ENCODE measurements at places on chromosomes 6 and 20.

DNA sequence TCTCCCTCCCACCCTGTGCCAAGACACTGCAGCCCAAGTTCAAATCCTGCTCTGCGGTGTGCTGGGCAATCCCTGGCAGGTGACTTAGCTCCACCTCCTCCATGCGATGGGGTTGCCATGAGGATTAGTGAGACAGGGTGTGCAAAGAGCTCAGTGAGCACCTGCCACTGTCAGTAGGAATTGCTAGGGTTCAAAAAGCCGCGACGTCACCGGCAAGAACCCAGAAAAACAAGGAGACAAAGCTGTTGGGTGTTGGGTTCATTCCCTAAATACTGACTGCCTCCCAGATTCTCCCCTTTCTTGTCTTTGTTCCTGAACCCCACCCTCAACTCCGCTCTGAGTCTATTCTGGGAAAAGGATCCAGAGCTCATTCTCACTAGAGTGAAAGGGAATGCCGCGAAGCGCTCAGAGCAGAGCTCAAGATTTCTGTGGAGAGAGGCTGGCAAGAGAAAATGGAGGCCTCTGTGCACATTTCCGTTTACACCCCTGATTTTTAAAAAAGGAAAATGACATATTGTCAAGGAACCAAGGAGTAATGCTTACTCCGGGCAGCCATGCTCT lies 13.3 kb downstream of the PMEPA1 start:
- no peak overlapping the region for H3K27ac ChIP-seq
- H3K4me3 ChIP-seq: no peak overlapping the region
- H3K36me3 ChIP-seq: no peaks in the 10 kb centered on the region
- no peak for DNase-seq
- peaks cover 55% of the 10 kb centered on the region for H3K27me3 ChIP-seq

DNA sequence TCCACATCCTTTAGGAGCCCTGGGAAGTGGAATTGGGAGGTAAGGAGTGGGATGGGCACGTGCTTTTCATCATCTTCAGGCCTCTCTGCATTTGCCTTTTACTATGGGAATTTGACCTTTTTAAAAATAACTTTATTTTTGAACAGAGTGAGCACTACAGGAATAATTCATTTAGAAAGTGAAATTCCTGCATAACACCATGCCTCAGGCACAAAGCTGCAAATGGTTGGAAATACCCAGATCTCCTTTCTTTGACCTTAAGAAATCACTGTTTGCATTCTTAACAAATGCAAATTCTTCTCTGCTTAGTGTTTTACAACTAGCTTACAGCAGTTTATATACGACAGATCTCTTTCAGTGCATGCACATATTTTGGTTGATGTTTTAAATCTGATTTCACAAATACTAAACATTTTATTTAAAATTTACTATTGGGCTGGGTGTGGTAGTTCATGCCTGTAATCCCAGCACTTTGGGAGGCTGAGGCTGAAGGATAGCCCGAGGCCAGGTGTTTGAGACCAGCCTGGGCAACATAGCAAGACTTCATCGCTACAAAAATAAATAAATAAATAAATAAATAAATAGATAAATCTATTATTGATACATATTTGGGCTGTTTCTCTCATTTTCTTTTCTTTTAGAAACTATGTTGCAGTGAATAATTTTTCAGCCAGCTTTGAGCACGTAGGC lies 24.5 kb downstream of the CST8 start:
- no peaks in the 10 kb centered on the region for H3K36me3 ChIP-seq
- no peak overlapping the region for H3K4me3 ChIP-seq
- peaks cover 6% of the 10 kb centered on the region for H3K27me3 ChIP-seq
- no peak overlapping the region for H3K27ac ChIP-seq

- H3K27me3 ChIP-seq: no peaks in the 10 kb centered on the region
- no peak overlapping the region for H3K27ac ChIP-seq
- DNase-seq: no peak
- no peak overlapping the region for H3K4me3 ChIP-seq
- no peaks in the 10 kb centered on the region for H3K36me3 ChIP-seq
These were observed 107.0 kb downstream of the OLIG3 start for GRCh38 chr6:137387096-137387764.

GRCh38 chr6:158970640-158971275 lies 29.2 kb downstream of the RSPH3 start:
- H3K27ac ChIP-seq: no peak overlapping the region
- H3K27me3 ChIP-seq: no peaks in the 10 kb centered on the region

- peaks cover 54% of the 10 kb centered on the region for H3K27me3 ChIP-seq
- no peak for DNase-seq
- no peaks in the 10 kb centered on the region for H3K4me1 ChIP-seq
- no peak overlapping the region for H3K27ac ChIP-seq
- no peak overlapping the region for H3K4me3 ChIP-seq
These were observed 610 bp downstream of the PSORS1C1 start for GRCh38 chr6:31114970-31115849.

GRCh38 chr6:144467172-144467762 lies 182.1 kb downstream of the UTRN start:
- H3K27me3 ChIP-seq: no peaks in the 10 kb centered on the region
- peaks cover 68% of the 10 kb centered on the region for H3K36me3 ChIP-seq
- no peak overlapping the region for H3K4me3 ChIP-seq
- no peak for DNase-seq
- H3K27ac ChIP-seq: no peak overlapping the region

DNA sequence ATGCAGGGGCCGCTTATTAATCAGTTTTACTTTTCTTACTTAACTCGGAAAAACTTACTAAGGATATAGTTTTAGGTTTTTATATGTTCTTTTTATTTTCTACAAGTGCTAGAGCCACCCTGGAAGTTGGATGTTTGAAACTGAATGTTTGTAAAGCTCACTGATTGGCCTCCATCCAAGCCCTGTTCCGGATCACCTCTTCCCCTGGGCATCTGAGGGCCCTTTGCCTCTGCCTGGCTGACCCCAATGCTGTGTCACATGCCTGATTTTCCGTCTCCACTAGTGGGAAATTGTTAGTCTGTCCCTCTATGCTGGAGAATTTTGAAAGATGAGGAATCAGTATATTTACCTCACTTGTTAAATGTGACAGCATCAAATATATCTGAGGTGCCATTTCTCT lies 79.3 kb downstream of the SLC35F1 start:
- no peaks in the 10 kb centered on the region for H3K27me3 ChIP-seq
- H3K4me3 ChIP-seq: no peak overlapping the region
- H3K4me1 ChIP-seq: no peaks in the 10 kb centered on the region
- no peak for DNase-seq
- no peak overlapping the region for H3K27ac ChIP-seq
- no peaks in the 10 kb centered on the region for H3K36me3 ChIP-seq

DNA sequence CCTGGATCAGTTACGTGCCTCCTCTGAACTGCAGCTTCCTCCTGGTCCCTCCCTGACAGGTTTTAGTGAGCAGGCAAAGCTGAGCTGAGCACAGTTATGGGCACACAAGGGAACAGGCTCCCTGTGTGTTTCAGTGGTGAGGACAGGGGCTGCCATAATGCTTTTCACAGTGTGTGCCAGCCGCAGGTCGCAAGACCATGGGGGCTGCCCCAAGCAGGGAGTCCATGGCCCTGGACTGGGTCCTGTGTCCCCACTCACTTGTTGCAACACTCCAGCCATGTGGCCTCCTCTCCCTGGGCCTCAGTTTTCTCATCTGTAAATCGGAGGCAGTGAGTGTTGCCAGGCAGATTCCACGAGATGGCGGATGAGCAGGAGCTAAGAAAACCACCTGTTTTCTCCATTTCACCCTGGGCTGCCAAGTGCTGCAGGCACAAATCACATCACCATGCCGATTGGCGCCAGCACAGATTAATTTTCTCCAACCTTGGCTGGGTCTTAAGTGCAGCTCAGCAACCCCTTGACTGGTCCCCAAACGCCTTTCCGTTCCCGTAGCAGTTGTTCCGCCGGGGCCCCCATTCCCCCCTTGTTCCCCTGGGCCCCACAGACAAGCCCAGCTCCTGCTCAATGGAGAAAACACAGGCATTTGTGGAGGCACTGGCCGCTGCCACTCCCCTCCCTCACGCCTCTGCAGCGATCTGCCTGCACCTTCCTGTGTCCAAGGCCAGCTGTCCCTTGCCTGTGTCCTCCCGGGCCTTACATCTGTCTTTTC lies 57.1 kb upstream of the NNAT start:
- H3K4me1 ChIP-seq: no peaks in the 10 kb centered on the region
- H3K27me3 ChIP-seq: peaks cover 18% of the 10 kb centered on the region
- DNase-seq: no peak
- H3K4me3 ChIP-seq: no peak overlapping the region
- H3K36me3 ChIP-seq: no peaks in the 10 kb centered on the region

GRCh38 chr6:35448191-35448590 lies 3.9 kb upstream of the FANCE start:
- no peaks in the 10 kb centered on the region for H3K27me3 ChIP-seq
- H3K36me3 ChIP-seq: no peaks in the 10 kb centered on the region
- H3K4me1 ChIP-seq: peaks cover 20% of the 10 kb centered on the region
- H3K27ac ChIP-seq: no peak overlapping the region
- no peak overlapping the region for H3K4me3 ChIP-seq

- H3K4me1 ChIP-seq: no peaks in the 10 kb centered on the region
- H3K27ac ChIP-seq: no peak overlapping the region
- DNase-seq: no peak
- H3K4me3 ChIP-seq: no peak overlapping the region
- H3K27me3 ChIP-seq: peaks cover 11% of the 10 kb centered on the region
These were observed 20.8 kb downstream of the HLA-DPA1 start for GRCh38 chr6:33052627-33053026.

DNA sequence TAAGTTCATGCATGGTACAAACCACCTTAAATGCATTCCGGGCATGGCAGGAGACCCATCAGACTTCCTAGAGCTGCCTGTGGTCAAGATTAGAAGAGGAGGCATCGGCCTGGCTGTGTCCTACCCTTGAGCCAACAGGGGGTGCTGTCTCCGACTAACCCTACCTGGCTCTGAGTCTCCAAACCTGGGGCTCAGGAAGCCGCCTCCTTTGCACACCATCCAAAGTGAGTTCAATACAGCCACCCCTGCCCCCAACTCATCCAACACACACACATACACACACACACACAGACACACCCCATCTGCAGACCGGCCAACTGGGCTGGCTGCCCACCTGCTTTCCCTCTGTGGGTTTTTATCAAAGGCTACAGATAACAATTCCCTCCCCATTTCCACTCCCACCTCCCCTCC lies 77.0 kb downstream of the JPH2 start:
- no peak overlapping the region for H3K27ac ChIP-seq
- H3K36me3 ChIP-seq: no peaks in the 10 kb centered on the region
- H3K4me3 ChIP-seq: no peak overlapping the region
- H3K4me1 ChIP-seq: no peaks in the 10 kb centered on the region

DNA sequence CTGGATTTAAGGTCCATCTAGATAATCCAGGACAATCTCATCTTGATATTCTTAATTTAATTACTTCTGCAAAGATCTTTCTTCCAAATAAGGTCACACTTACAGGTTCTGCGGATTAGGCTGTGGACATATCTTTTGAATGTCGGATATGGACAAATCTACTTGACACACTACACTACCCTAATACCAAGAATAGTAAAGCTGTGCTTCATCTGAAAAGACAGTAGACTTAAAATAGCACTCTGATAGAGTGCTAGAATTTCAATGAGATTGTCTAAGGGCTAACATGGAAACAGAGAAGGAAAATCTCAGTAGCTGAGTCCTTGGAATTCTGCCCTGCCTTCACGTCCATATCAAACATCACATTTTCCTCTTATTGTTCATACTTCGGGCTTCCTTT lies 1238.0 kb downstream of the EPHA7 start:
- no peak overlapping the region for H3K4me3 ChIP-seq
- no peak overlapping the region for H3K27ac ChIP-seq
- H3K27me3 ChIP-seq: no peaks in the 10 kb centered on the region

DNA sequence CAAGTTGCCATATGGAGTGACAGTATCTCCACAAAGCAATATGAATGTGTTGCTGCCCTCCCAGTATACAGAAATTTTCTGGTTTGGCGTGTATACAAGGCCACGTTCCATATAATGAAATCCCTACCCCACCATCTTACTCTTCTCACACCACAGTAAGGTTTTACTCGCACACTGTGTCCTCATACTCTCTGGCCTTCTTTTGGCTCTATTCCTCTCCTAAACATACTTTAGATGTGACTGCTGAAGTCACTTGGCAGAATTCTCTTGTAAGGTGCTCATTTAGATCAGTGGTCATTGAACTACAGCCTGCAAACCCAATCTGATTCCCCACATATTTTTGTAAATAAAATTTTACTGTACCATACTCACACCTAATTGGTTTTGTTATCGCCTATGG lies 123.2 kb downstream of the RFPL4B start:
- no peaks in the 10 kb centered on the region for H3K27me3 ChIP-seq
- H3K4me3 ChIP-seq: no peak overlapping the region
- DNase-seq: no peak
- no peaks in the 10 kb centered on the region for H3K4me1 ChIP-seq
- H3K27ac ChIP-seq: no peak overlapping the region

DNA sequence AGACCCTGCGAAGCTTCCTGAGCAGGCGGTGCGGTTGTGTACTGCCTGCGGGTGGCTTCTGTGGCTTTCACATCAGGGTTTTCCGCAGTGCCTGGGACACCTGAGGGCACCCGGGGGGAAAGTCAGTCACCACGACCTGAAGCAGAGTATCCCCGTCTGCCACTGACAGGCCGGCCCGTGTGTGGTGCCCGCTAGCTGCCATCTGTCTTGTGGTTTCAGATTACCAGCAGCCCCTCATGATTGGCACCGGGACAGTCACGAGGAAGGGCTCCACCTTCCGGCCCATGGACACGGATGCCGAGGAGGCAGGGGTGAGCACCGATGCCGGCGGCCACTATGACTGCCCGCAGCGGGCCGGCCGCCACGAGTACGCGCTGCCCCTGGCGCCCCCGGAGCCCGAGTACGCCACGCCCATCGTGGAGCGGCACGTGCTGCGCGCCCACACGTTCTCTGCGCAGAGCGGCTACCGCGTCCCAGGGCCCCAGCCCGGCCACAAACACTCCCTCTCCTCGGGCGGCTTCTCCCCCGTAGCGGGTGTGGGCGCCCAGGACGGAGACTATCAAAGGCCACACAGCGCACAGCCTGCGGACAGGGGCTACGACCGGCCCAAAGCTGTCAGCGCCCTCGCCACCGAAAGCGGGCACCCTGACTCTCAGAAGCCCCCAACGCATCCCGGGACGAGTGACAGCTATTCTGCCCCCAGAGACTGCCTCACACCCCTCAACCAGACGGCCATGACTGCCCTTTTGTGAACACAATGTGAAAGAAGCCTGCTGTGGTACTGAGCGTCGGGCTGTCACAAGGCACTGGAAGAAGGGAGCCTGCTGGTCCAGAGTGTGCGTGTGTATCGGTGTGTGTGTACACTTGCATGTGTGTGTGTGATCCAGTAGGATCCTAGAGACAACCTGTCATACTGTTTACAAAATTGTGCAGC lies 54.4 kb downstream of the GOPC start:
- H3K4me3 ChIP-seq: no peak overlapping the region
- H3K27ac ChIP-seq: no peak overlapping the region
- H3K27me3 ChIP-seq: peaks cover 10% of the 10 kb centered on the region
- peaks cover 18% of the 10 kb centered on the region for H3K4me1 ChIP-seq
- H3K36me3 ChIP-seq: no peaks in the 10 kb centered on the region
- DNase-seq: peak; percentile 57

Measured in DND-41 (cell line).